ENCODE measurements at places on chromosomes 5 and 9.

DNA sequence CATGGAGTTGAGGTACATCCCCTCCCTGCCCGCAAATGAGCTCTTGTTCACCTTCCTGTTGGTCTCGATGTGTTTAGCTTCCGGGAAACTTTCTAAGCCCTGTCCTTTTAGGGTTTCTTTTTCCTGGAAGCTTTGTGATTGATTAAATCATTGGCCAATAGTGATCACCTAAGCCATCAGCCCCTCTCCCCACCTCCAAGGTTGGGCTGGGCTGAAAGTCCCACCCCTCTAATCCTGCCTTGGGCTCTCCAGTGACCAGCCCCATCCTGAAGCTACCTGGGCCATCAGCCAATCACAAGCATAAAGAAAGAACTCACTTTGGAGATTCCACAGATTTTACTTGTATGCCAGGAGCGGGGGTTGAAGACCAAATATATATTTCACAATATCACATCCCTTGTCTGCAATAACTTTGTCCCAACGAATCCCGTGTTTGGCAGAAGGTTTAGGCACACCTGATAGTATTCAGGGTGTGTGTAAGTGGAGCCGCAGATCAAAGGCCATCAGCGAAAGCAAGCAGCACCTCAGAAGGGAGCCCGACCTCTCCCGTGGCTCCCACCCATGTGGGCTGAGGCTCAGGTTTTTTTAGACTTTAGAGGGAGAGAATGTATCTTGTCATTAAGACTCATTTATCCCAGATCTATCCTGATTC is 20.4 kb downstream of the ROPN1L start:
- no peak for DNase-seq

DNA sequence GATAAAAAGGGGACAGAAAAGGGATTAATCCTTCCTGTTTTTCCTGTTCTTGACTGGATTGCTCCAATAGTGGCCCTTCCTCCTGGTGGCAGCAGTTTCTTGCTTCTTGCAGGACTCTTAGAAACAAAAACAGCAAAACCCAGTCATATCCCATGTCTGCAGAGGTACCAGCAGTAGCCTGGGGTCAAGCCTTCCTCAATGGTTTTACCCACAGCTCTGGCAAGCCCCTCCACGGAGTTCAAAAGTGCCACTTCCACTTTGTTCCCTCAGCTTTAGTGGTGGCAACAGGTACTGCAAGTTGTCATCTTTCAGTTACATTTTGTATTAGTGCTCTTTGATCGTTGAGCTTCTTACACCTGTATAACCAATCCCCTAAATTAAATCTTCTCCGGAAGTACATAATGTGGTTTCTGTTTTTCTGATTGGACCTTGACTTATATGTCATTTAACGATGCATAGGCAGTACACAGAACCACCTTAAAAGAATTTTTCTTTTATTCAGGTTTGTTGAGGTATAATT is 8.7 kb upstream of the RANBP6 start:
- no peak for DNase-seq

- no peak for DNase-seq
These were observed 91.3 kb upstream of the OTULINL start for GRCh38 chr5:14490309-14490711.

DNA sequence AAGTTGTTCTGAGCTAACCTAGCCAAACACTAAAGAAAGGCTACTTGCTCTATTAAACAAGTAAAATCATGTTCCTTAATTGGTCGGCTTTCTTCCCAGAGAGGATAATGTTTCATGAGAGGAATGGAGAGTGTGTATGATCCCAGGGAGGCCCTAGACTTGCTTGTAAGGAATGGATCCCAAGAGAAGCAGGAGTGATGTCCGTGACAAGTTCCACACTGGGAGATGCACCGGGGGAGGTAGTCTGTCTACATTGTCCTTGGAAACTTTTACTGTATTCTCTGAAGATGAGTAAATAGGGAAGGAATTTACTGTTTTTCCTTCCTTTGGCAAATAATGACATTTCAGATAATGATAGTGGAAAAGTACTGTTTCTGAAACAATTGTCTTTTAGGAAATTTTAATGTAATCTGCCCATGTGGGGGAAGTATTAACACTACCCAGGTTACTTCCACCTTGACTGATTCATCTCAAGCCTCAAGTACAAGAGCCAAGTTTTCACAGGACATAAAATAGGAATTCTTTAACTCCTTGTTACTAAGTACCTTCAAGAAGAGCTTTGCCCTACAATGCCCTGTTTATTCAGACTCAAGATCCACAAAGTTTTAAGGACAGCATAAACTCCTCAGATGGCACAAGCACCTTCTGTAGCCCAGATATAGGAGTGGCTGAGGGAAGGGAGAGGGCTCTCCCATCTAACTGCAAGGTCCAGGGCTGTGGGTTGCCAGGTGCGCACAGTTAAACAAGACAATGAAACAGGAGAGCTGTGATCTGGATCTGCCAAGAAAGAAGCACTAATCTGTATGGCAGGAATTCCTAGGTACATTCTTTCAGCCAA is 152.1 kb downstream of the GNA14 start:
- no peak for DNase-seq

DNA sequence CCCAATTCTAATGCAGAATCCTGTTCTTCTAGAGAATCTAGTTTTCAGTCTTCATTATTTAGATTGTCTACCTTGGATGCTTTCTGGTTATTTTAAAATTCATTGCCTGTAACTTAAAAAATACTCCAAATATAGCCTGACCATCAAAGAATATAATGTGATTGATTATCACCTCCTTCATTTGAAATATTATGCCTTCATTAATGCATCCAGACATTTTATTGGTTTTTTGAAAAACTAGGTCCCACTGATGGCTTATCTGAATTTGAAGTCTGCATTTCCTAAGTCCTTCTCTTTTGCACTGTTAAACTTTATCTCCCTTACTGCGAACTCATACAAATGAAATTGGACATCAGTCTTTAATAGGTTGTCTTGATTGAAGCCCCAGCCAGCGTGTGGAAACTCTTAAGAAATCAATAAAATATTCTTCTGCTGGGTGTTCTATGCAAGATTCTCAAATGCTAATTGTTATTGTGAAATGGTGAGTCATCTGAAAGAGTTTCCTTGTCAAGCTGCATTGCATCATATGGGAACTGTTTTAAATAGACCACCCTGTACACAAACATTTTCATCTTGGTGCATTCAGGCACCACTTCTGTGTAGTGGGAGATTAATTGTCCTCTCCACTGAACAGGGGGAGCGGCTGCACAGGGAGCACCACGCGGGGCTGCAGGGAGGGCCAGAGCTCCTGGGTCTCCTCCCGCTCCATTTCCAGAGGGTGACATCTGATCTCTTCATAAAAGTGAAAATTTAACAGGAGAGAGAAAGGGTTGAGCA is 92.3 kb upstream of the FANCC start:
- no peak for DNase-seq

DNA sequence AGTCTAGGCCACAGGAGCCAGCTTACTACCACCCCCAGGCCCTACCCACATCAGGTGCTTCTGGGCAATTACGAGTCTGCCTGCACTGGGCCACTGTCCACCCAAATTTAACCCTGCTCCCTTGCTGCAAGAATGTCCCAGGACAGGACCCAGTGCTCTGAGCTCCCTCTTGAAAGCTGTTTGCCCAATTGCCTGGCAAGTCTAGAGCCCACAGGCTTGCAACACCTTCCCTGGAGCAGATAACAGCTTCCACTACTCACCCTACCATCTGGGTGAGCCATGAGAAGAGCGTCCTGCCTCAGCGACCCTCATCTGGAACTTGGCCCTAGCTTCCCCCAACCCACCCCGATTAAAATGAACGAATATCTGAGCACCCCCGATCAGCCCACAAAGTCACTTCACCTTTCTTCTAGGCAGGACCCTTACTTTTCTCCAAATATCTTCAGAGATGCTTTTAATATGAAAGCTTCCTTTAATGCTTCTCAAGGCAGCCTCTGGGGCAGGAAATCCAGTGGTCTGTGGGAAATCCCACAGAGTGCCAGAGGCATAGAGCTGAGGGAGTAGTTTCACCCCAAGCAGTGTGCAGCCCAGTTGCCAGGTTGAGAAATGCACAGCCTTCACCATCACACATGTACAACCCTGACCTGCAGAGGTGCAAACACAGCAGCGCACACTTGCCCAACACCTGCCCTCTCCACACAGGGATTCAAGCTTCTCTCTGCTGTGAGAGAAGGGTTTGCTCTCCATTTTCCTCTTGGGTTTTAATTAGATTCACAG is 10.6 kb downstream of the ACSL6 start:
- DNase-seq: no peak

DNA sequence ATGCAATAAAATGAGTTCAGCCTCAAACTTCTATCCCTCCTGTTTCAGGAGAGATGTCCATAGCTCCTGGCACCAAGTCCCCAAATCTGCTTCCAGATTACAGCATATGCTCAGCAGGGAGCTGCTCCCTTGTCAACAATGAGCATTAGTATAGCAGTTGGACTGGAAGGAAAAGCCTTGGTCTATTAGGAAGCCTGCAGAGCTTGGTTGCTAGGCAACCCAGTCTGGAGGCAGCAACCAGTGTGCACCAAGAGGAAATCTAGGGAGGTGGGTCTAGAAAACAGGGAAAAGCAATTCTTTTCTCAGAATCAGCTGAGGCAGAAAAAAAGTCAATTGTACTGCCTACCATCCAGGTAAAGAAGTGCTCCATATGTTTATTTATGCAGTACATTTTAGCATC is 229.5 kb upstream of the NMUR2 start:
- DNase-seq: no peak

DNA sequence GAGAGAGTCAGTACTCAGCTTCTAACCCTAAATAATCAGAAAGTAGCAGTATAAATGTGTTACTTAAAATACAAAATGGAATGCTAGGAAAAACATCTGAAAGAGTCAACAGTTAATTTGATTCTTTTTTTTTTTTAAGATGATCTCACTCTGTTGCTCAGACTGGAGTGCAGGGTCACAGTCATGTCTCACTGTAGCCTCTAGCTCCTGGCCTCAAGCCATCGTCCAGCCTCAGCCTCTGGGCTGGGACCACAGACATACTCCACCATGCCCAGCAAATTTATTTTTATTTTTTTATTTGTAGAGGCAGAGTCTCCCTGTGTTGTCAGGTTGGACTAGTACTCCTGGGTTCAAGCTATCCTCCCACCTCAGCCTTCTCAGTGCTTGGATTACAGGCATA is 424.9 kb downstream of the IRX2 start:
- no peak for DNase-seq
